ENCODE measurements at places on chromosomes 16 and 17.

DNA sequence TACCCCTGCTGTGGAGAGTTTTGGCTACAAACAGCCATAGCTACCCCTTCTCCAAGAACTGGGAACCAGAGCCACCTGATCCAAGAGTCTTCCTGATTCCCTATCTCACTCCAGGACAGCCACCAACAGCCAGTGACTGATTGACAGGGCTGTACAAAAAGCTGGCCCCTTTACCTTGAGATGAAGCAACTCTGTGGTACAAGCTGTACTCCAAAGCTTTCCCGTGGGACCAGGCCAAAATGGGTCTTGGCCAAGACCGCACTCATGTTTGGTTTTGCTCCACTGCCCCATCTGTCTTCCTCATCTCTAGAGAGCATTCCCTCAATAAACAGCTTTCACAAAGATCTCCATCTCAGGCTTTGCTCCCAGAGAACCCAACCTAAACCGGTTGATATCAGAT lies 43.6 kb downstream of the RNF157 start:
- H3K27ac ChIP-seq = no peak overlapping the region
- H3K36me3 ChIP-seq = no peaks in the 10 kb centered on the region

- H3K36me3 ChIP-seq = no peaks in the 10 kb centered on the region
- no peaks in the 10 kb centered on the region for H3K4me1 ChIP-seq
- no peak overlapping the region for H3K27ac ChIP-seq
- no peak overlapping the region for H3K4me3 ChIP-seq
These were observed 128.1 kb upstream of the IRX3 start for GRCh38 chr16:54414671-54415070.

- no peak overlapping the region for H3K27ac ChIP-seq
- H3K4me1 ChIP-seq = peaks cover 16% of the 10 kb centered on the region
- H3K4me3 ChIP-seq = no peak overlapping the region
- no peaks in the 10 kb centered on the region for H3K27me3 ChIP-seq
These were observed 70.6 kb downstream of the SREBF1 start for GRCh38 chr17:17766077-17766743.

GRCh38 chr16:17917316-17918019 lies 419.1 kb downstream of the NPIPA8 start:
- no peak overlapping the region for H3K4me3 ChIP-seq
- H3K36me3 ChIP-seq = no peaks in the 10 kb centered on the region
- DNase-seq = no peak

GRCh38 chr17:46851029-46851741 lies at the start of gene WNT9B:
Gene WNT9B, plus strand, starts transcription at chr17:46851583. Its CDS starts 56 bp downstream, at chr17:46851639.
- no peak for DNase-seq
- peaks cover 11% of the 10 kb centered on the region for H3K4me1 ChIP-seq
- H3K36me3 ChIP-seq = no peaks in the 10 kb centered on the region
- peaks cover 59% of the 10 kb centered on the region for H3K27me3 ChIP-seq

- H3K27ac ChIP-seq = no peak overlapping the region
- DNase-seq = no peak
- H3K4me3 ChIP-seq = no peak overlapping the region
- H3K36me3 ChIP-seq = no peaks in the 10 kb centered on the region
- peaks cover 12% of the 10 kb centered on the region for H3K4me1 ChIP-seq
These were observed 8.5 kb downstream of the ELMO3 start for GRCh38 chr16:67207249-67208091.

- peaks cover 14% of the 10 kb centered on the region for H3K4me1 ChIP-seq
- DNase-seq = no peak
- H3K27me3 ChIP-seq = peaks cover 27% of the 10 kb centered on the region
- H3K27ac ChIP-seq = no peak overlapping the region
These were observed 2.6 kb downstream of the ADAP2 start for GRCh38 chr17:30924341-30924740.

DNA sequence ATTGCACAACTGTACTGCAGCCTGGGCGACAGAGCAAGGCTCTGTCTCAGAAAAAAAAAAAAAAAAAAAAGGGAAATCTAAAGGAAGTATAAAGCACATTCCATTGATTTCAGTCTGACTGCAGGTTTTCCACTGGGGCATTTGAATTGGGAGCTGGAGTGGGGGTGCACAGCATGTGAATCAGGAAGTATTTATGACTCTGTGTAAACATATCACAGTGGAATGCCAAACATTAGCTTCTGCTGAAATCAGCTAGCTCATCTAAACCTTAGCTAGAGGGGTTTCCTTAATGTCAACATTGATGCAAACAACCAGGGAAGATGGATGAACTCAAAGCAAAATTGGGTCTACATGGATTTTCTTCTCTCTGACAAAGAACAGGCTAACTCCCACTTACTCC lies 641.0 kb upstream of the EEF2KMT start:
- no peak overlapping the region for H3K4me3 ChIP-seq
- no peak for DNase-seq
- no peaks in the 10 kb centered on the region for H3K4me1 ChIP-seq
- no peaks in the 10 kb centered on the region for H3K27me3 ChIP-seq
- H3K27ac ChIP-seq = no peak overlapping the region

DNA sequence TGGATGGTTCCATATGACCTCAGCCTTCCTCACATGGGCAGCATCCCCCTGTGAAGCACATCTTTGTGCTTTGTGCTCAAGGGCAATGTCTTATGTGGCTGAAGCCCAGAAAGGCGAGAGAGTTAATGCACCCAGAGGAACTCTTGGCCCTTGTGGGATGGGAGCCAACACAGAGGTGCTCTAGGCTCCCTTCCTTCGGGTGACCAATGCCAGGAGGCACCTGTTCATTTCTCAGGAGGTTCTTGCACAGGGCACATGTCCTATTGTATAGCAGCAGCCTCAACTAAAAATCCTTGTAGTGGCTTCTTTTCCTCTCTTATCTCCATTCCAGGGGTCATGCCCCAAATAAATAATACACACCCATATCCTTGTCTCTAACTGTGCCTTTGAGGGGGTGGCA lies 83.7 kb upstream of the DNAH9 start:
- H3K27ac ChIP-seq = no peak overlapping the region
- DNase-seq = no peak
- no peaks in the 10 kb centered on the region for H3K36me3 ChIP-seq
- no peaks in the 10 kb centered on the region for H3K4me1 ChIP-seq
- no peaks in the 10 kb centered on the region for H3K27me3 ChIP-seq
- no peak overlapping the region for H3K4me3 ChIP-seq

- no peak overlapping the region for H3K4me3 ChIP-seq
- H3K4me1 ChIP-seq = peaks cover 20% of the 10 kb centered on the region
- H3K36me3 ChIP-seq = no peaks in the 10 kb centered on the region
- no peak for DNase-seq
These were observed 40.5 kb downstream of the FTO start for GRCh38 chr16:53744449-53744848.

- no peaks in the 10 kb centered on the region for H3K36me3 ChIP-seq
- H3K4me3 ChIP-seq = no peak overlapping the region
- no peak overlapping the region for H3K27ac ChIP-seq
- DNase-seq = no peak
- H3K4me1 ChIP-seq = no peaks in the 10 kb centered on the region
These were observed 45.1 kb upstream of the NOS2 start for GRCh38 chr17:27845264-27846041.

DNA sequence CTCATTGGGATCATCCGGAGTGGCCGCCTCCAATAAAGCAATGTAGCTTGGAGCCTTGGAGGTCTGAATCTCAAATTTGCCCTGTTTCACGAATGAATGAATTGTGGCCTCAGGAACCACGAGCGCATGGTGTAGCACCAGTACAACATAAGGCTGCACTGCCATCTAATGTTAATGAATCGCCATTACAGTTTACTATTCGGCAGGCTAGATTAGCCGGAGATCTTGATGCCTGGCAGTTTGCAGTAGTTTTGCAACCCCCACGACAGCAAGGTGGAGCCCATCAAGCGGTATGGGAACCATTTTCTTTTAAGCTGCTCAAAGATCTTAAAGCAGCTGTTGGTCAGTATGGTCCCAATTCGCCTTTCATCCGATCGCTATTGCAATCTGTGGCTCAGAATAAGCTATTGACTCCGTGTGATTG lies 18.8 kb downstream of the ALOX15B start:
- H3K36me3 ChIP-seq = no peaks in the 10 kb centered on the region
- peaks cover 44% of the 10 kb centered on the region for H3K27me3 ChIP-seq
- H3K27ac ChIP-seq = no peak overlapping the region
- DNase-seq = peak; percentile 53
- no peak overlapping the region for H3K4me3 ChIP-seq

DNA sequence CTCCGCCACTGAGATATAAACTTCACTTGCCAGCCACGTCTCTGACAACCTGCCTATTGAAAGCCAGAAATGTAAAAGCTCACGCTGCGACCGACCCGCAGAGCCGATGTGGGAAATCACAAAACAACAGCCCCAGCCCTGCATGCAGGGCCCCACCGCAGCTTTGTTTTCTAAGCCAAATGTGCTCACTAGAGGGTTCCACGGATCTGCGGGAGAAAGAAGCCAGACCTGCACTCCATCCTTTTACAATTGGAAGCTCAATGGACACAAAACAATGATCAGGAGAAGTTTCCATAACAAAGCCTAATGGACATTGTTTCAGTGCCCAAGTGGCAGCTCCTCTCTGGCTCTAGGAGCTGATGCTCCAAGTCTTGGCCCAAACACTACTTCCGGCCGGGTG lies 33.1 kb downstream of the WIPI1 start:
- H3K27ac ChIP-seq = no peak overlapping the region
- no peak for DNase-seq
- peaks cover 29% of the 10 kb centered on the region for H3K36me3 ChIP-seq
- no peaks in the 10 kb centered on the region for H3K4me1 ChIP-seq

DNA sequence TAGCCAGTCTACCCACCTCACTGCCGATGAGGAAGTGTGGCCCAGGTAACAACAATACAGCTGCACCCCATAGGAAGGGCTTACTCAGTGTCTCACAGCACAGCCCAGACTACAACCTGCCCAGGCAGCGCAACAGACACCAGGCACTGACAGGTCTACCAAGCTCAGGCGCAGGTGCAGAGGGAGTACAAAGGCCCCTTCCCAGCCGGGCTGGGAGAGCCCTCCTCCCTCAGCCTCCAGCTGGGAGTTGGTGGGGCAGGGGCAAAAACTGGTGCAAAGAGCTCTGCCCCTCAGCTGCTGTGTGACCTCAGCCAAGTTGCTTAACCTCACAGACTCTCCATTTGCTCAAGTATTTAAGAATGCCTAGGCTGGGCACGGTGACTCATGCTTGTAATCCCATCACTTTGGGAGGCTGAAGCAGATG lies 112.6 kb upstream of the LHX1 start:
- H3K27me3 ChIP-seq = peaks cover 34% of the 10 kb centered on the region
- H3K27ac ChIP-seq = no peak overlapping the region
- no peaks in the 10 kb centered on the region for H3K4me1 ChIP-seq
- no peaks in the 10 kb centered on the region for H3K36me3 ChIP-seq
- no peak overlapping the region for H3K4me3 ChIP-seq
- no peak for DNase-seq

- DNase-seq = no peak
- no peak overlapping the region for H3K4me3 ChIP-seq
- H3K27ac ChIP-seq = no peak overlapping the region
- H3K4me1 ChIP-seq = no peaks in the 10 kb centered on the region
- no peaks in the 10 kb centered on the region for H3K27me3 ChIP-seq
These were observed 15.8 kb downstream of the WDR45B start for GRCh38 chr17:82632451-82632850.
